Activated T-helper 17 cell treated with anti-CD3 and anti-CD28 coated beads, Interleukin-2, amount 50 U/mL, for 72 hours (primary cell): ENCODE measurements at places on chromosomes 12 and 14. TPM values are rescaled to one million over a fixed set of nuclear protein-coding genes. Genes with fewer than 3 reads are reported as not detected.

SRGAP1 gene
- total RNA-seq, result 0.06 TPM

RND1 gene
- 4.2 TPM for total RNA-seq

KRT6C gene
- not detected for total RNA-seq

MDP1 gene
- total RNA-seq, result 4.0 TPM

PRR4 gene
- total RNA-seq, result 2.4 TPM

GRCh38 chr14:33475623-33476022 lies 475.3 kb downstream of the EGLN3 start:
- no peak for ATAC-seq

DNA sequence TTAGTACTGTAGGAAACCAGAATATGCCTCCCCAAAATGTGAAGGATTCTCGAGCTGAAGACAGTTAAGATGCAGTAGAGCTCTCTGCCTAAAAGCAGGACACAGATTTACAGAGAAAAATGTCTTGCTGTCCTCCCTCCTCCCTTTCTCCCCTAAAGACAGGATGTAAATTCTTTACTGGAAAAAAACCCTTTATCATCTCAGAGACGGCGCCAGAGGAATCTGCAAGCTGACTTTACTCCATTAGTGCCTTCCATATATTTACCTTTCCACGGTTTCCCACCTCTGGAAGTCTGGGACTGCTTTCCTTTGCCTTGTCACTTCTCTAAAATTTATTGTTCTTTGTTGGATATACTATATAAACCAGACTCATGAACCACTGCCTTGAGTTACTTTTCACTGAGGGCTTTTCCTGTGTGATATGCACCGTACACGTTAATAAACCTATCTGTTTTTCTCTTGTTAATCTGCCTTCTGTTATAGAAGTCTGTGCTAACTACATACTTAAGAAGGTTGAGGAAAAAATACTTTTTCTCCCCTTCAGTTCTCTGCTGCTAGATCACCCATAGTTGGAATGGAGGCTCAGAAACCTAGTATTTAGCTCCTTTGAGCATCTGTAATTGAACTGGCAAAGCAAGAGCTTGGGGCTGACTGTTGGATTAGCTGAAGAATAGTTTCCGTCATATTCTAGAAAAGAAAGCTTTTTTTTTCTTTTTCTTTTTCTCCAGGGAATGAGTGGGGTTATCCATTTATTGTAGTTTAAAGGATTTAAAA lies 99.9 kb downstream of the RAD51B start:
- no peak for ATAC-seq

GRCh38 chr12:64598831-64599230 lies 11.5 kb upstream of the RASSF3 start:
- ATAC-seq, result peak; percentile 23

DNA sequence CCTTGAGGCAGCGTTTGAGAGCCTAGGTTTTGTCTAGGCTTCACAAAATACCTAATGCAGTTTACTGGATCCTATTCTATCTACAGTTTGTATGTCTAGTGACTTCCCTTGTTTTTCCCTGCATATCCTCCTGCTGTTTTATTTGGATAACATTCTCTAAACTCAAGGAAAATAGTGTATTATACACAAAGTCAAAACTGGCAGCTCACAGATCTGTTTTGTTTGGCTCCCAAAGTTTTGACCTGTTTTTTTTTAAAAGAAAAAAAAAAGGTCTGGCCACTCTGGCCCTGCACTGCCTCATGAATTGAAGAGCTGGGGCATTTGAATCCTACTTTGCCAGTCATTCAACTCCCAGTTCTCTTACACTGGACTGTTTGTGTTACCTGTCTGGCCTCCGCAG lies 155.3 kb downstream of the KICS2 start:
- ATAC-seq, result no peak

DNA sequence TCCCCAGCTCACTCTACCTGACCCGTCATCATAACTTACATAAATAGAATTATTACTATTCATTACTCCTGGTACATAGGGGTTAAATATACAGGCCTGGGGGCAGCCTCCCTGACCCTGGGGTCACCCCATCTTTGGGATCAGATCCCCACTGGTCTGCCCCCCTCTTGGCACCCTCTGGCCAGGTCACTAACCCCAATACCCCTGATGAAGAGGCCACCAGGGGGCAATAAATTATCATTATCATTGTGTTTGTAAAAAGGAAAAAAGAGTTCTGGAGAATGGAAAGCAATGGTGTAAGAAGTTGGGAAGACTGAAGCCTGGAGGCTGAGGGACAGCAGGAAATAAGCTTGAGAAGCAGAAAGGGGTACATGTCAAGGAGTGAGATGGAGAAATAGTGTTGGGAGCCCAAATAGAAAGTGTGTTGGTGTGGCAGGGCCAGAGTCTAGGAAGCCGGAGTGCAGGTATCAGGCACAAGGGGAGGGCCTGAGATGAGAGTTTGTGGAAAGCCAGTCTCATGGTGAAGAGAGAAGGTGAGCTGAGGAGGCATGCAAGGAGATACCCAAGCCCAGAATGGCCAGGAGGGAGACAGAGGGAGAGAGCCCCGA lies 6.1 kb upstream of the AAAS start:
- no peak for ATAC-seq

DNA sequence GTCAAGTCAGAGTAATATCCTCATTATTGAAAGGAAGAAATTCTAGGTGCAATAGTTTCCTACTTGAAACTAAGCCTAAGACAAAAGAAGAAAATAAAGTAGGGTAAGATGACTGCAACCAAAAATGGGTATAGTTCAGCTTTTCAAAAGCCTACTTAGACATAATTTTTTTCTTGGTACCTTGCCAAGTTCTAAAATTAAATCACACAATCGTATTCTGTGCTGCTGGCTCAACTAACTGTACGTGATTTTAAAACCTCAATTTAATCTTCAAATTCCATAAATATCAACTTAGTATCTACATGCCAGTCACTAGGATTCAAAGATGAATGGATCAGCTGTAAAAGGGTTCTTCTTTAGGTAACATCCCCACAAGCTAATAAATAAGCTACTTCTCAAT lies 56.9 kb downstream of the SCAF11 start:
- no peak for ATAC-seq

GRCh38 chr14:103393676-103394626 lies 8.7 kb downstream of the MARK3 start:
- ATAC-seq, result no peak

DNA sequence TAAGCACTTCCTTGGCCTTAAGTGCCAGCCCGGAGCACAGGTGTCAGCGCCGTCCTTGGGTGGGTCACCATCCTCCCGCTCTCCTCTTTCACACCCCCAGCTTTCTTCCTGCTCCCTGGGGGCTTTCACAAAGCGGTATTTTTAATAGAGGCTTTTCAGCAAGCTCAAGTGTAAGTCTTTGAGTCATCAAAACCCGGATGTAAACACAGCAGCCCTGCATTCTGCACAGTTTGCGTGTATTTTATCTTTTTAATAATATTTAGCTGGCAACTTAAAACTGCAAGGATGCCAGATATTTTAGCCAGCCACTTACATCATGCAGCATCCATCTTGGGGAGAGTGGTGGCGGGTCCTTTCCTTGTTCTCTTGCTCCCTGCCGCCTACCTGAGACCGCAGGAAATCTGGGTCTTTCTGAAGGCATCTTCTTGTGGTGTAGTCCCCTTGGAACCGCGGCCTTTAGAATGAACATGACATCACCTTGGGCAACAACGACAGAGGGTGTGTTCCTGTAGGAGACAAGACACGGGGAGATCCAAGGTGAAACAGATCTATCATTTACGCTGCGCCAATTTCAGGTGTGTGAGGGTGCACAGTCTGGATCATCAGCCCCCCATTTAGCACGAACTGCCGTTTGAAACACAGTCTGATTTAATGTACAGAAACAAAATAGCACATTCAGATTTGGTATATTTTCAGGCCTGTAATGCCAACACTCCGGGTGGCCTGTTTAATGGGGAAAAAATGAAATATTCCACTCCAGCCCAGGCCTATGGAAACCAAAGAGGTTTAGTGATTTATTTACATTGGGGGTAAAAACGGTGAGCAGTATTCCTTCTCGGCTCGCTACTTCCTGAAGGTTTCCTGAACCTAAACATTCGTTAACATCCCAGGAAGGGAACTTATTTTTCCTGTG lies 12.5 kb upstream of the IRF2BPL start:
- ATAC-seq, result peak; percentile 53

- peak; percentile 64 for ATAC-seq
Observed at GRCh38 chr12:110739894-110740293, 2.8 kb downstream of the PPP1CC start.

DNA sequence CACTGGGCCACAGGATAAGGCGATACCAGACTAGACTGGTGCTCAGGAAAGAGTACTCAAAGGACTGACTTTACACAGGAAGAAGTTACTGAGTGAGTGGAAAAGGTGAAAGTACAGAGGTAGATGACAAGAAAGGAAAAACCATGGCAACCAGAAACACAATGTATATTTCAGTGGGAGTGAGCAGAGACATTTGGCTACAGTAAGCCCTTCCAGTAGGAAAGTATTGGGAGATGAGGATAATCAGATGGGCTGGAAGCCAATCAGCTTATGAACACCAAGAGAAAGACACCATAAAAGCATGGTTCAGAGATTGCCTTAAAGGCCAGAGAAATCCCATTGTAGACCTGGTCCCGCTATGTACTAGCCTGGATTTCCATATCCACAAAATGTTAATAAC lies 51.6 kb downstream of the TMTC1 start:
- ATAC-seq, result peak; percentile 22

- peak; percentile 22 for ATAC-seq
Observed at GRCh38 chr14:21985081-21985480, 311.5 kb upstream of the OR4E1 start.

GRCh38 chr14:99040711-99041110 lies 231.3 kb downstream of the BCL11B start:
- no peak for ATAC-seq

DNA sequence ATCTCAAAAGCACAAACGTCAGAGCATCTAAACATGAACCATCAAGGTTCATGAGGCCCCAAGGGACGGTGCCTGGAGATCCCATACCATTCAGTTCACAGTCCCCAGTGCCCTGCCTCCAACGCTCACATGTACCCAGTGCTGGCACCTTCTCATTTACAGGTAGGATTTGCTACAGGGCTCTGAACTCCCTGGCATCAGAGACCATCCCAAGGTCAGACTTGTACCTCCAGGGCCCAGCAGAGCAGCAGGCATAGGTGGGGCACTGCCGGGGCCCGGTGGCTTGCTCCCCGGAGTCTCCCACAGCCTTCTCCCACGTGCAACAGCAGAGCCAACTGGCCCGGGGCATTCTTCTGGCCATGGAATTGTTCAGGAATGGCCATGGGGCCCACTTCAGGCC lies 114.8 kb downstream of the BCL11B start:
- ATAC-seq, result no peak

DNA sequence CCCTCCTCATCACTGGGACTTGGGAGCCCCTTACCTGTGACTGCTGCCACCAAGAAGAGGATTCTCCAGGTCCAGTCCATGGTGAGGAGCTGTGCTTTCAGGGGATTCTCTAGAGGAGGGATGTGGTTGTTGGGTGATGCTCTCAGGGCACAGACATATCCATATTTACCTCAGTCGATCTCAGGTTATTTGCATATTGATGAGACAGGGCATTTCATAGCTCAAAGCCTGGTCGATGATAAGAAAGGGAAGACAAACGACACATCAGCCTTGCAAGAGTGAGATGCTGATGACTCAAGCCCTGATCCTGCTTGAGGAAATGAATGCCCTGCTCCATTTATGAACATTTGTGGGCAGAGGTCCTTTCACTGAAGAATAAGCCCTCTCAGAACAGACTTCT lies 981.0 kb downstream of the TMEM121 start:
- ATAC-seq, result peak; percentile 76

DNA sequence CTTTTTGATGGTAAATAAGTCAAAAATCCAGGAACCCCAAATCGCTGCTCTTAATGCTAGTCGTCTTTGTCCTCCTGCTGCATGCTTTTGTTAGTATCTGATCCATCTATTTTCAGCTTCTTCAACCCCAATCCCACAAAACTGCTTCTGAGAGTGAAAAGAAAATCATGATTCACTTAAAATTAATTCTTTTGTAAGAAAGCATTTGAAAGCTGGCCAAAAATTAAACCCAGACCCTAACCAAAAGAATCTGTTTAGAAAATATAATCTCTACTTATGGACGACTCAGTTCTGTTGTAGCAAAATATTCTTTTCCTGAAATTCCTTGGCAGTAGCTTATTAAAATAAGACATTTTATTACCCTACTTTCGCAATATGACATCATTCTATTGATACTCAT lies 443.6 kb upstream of the SYT1 start:
- ATAC-seq, result no peak

GRCh38 chr12:6964605-6965025 lies 5.8 kb downstream of the PHB2 start:
- no peak for ATAC-seq

DNA sequence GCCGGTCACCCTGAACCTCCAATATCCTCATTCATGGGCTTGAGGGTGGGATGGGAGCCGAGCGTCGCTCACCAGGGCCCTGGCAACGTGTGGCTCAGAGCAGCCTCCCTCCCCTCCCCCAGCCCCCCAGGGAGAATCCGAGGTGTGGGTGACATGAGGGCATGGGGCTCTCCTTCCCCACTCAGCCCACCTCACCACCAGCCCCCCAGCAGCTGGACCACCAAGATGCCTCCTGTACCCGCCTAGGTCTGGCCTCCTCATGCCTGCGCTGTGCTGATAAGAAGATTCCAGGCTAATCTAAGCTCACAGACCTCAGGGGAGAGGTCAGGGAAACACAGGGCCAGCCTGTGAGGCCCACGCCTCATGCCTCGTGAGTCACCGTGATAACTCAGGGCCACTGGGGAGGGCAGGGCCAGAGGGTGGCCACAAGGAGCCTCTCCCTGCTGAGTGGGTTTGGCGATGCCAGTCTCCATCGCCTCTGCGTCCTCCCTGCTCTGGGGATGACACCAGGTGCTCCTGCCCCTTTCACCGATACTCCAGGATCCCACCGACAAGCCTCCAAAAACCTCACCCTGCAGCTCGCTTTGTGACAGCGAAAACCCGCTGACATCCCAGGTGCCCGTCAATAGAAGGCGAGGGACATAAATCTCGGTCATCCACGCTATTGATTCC lies 56.9 kb downstream of the TESC start:
- ATAC-seq, result no peak

- ATAC-seq, result peak; percentile 25
Observed at GRCh38 chr14:67665868-67666267, 8.6 kb downstream of the VTI1B start.

DNA sequence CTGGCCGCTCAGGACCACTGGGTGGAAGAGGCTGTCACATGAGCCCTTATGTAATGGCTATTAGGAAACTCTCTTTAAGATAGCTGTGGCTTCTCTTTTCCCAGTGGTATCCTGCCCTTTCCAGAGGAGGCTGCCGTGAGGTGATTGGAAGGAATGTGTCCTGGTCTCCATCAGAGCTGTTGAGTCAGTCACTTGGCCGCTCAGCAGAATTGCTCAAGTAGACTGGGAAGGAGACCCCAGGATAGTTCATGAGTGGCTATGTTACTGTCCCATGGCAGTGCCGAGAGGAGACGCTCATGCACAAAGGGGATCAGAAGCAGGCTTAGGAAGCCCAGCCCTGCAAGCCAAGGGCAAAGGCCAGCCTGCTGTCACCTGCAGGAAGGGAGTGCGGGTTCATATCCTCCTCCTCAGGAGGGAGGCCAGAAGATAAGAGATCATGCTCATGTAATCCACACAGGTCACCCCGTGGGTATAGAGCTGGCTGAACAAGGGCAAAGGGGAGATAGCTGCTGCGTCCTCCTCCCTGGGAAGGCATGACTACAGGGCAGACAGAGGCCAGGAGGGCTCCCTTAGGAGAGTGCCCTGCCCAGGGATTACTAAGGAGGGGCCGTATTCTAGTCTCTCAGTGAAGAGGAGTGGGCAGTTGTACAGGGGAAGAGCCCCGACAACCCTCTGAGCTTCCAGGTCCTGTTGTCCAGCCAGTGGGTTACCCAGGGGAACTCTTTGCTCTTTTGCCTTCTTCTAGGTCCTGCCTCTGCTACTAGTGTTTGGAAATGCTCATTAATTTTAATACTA lies 137.0 kb upstream of the MAX start:
- no peak for ATAC-seq
